Stimulated activated CD8-positive, alpha-beta memory T cell treated with anti-CD3 and anti-CD28 coated beads, Interleukin-4, amount 100 ng/mL, for 1 hour (primary cell): ENCODE measurements at places on chromosomes 3 and 15.

GRCh38 chr3:160684368-160684740, 7.4 kb downstream of the ARL14 start:
- no peak for DNase-seq

DNA sequence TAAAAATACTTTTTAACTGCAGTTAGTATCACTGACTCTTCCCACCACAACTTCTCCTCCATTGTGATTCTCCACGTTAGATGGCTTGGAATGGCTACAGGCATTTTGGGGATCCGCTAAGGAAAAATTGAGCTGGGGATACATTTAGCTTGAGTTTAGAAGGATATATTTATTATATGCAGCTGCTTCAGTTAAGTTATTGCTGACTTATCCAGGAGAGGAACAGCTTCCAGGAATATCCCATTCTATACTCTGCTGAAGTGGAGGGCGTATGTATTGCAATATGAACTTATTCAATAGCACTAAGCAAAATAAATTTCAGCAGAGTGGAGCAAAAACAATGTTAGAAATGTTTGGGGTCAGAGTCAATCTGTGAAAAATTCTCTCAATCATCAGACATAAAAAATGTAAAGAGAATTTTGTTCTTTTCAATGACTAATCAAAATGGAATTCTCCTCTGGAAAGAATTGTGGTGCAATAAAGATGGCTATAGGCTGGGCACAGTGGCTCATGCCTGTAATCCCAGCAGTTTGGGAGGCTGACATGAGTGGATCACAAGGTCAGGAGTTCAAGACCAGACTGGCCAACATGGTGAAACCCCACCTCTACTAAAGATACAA, 84.7 kb downstream of the NCEH1 start:
- DNase-seq: no peak

DNA sequence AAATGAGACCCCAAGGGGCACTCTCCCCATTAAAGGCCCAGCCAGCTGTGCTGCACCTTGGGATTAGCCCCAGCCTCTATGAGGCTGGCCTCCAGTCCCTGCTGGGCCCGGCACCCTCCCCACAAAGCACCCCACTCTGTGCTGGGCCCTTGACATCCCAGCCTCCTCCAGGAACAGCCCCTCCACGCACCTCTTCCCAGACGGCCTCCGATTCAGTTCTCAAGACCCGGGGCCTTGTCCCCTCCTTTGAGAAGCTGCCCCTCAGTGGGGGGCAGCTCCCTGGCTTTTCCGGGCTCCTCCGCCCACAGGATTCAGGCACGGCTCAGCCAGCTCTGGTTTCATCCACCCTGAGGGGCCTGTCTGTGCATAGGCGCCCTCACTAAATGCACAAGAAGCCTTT, 144.1 kb downstream of the LRRK1 start:
- DNase-seq: no peak

DNA sequence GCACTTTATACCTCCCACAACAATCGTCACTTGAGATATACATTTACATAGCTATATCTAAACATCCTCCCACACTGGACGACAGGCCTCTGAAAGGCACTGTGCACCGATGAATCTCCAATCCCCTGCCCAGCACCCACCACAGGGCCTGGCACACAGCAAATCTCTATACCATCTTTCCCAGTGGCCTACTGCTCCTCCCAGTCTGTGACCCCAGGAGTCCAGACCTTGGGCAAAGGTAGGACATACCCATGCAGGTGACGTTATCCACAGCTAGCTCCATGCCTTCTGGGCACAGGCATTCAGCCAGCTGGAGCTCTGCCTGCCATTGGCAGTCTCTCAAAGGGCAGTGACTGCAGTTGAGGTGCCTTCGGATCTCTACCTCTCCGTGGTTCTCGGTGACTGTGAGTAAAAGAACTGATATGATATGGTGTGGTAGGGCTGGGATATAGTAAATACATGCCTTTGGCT, 5.8 kb downstream of the LTK start:
- DNase-seq: no peak

- DNase-seq: no peak
Measured at GRCh38 chr3:8596321-8597218, 48.0 kb downstream of the SSUH2 start.

DNA sequence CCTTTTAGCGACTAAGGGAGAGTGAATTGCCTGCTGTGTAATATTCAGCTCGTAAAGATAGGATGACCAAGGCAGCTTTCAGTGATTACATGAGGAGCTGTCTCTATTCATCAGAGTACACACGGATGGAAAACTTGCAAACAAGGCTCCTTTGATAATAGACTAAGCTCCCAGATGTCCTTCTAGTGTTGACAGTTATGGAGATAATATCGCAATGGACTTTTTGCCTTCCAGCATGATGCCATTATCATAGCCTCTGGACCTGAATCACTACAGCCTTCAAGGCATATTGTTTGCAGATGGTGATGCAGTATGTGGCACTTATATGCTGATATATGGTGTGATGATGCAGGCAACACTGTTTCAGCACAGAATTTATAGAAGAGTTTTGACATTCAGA, 93.9 kb downstream of the ECT2 start:
- DNase-seq: no peak

DNA sequence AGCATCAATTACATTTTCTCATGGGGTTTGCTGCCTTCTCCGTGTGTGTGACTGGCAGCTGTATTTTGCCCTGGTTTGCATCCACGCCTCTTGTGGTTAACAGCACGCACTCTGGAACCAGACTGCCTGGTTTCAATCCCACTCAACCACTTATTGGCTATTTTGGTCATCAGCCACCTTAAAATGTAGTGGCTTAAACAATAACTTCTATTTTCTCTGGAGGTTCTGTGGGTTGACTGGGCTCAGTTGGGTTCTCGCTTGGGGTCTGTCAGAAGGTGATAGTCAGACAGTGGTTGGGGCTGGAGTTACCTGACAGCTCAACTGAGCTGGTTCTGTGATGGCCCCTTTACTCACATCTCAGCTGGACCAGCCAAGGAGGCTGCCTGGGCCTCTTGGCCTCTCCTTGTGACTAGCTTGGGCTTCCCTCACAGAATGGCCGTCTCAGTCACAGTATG, 36.8 kb downstream of the EHD4 start:
- no peak for DNase-seq

- DNase-seq: no peak
Measured at GRCh38 chr3:45489730-45490309, 101.4 kb downstream of the LARS2 start.

DNA sequence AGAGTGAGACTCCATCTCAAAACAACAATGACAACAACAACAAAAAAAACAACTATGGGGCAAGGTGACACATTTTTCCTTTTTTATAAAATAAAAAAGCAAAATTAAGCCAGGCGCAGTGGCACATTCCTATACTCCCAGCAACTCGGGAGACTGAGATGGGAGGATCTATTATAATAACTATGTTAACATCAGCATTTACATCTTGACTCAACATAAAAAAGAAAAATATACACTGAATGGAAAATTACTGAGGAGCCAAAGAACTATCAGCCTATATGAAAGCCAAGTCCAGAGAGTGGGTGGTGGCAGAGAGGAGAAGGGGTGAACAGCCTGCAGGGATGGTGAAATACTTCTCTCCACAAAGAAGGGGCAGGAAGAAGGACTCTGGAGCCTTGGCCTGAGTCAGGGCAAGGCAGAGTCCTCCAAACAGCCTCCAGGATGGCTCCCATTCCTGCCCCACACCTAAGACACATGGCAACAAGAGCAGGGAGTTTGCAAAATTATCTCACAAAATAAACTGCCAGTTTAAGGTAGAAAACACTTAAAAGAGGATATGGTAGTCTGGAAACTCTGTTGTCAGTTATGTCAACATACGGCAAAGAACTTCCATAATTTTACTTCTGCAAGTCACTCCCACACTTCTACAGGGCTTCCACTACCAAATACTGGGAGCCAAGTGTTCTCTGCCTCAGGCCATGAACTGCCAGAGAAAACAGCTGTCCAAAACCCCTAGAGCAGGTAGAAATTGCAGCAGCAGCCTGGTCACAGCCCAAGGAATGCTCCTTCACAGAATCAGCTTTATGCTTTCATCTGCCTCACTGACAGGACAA, 25.9 kb downstream of the HSPBAP1 start:
- no peak for DNase-seq

DNA sequence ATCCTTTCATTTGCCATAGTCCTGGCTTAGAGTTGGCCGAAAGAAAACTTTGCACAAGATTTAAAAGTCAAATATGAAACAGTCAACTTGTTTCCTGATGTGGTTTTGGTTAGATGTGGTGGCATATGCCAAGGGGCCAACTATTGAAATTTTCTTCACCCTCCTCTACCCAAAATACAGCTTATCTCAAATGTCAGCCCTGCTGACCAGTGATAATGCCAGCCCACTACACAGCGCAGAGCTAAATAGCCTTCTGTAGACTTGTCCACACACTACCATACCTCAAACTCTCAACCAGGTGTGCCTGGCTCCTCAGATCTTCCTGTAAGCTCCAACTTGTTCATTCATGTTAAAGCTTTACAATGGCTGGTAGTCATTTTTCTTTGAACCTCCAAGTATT, 368.5 kb upstream of the STAC start:
- DNase-seq: no peak

- DNase-seq: no peak
Measured at GRCh38 chr3:101104321-101104720, 111.1 kb upstream of the ABI3BP start.

GRCh38 chr3:117463276-117464115, 753.9 kb downstream of the TUSC7 start:
- no peak for DNase-seq

DNA sequence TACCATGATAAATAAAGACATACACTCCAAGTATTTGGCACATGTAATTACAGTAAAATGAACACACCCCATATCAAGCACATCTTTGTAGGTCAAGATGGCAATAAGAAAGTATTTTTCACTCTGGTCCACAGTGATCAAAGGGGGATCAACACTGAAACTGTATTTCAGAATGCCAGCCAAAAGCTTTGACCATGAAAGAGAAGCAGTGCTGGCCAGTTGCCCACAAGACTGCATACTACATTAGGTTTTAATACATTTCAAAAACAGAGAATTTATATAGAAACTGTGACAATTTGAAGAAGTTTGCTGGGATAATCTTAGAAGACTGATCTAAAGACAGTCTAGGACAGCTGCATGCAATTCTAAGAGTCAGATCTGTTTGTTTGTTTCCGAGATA, 1035.3 kb downstream of the FHIT start:
- DNase-seq: no peak

DNA sequence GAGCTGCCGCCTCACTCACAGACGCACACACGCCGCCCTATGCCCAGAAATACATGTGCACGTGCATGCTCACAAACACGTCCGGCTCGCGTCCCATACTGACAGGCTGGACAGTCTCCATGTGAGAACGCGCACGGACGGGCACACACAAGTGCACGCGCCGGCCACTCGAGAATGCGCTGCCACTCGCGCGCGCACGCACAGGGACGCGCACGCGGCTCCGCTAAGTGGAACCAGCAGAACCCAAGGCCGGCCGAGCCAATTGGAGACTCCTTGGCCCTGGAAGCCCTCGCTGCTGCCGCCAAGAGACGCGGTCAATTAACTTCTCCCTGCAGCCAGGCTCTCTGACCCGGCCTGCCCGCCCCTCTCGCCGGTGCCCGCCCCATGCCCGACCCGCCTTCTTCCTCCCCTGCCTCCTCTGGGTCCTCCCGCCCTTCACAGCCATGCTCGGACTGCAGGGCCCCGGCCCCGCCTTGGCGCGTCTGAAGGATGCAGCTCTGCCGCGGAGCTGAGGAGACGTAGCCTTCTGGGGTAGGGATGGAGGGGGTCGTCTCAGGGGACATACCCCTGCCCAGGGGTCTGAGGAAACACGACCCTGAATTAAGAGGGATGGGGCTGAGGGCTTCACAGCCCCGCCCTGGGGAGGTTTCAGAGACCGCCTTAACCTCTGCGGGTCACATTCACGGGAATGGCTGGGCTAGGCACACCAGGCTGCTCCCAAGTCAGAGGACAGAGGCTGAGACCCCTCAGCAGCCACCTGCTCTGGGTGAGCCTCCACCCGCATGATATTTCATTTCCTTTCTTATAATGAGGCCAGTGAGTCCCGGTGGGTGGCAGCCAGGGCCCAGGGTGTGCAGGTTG, 15.0 kb downstream of the PTH1R start:
- DNase-seq: no peak

- DNase-seq: no peak
Measured at GRCh38 chr3:66706890-66707289, 206.1 kb upstream of the LRIG1 start.

DNA sequence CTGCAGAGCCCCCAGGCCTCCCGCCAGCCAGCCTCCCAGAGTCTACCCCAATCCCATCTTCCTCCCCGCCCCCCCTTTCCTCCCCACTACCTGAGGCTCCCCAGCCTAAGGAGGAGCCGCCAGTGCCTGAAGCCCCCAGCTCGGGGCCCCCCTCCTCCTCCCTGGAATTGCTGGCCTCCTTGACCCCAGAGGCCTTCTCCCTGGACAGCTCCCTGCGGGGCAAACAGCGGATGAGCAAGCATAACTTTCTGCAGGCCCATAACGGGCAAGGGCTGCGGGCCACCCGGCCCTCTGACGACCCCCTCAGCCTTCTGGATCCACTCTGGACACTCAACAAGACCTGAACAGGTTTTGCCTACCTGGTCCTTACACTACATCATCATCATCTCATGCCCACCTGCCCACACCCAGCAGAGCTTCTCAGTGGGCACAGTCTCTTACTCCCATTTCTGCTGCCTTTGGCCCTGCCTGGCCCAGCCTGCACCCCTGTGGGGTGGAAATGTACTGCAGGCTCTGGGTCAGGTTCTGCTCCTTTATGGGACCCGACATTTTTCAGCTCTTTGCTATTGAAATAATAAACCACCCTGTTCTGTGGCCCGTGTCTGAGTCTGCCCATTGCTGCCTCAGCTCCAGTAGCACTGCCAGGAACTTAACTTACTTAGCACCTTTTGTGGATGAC, 32.2 kb downstream of the PTPN23 start:
- DNase-seq: no peak

DNA sequence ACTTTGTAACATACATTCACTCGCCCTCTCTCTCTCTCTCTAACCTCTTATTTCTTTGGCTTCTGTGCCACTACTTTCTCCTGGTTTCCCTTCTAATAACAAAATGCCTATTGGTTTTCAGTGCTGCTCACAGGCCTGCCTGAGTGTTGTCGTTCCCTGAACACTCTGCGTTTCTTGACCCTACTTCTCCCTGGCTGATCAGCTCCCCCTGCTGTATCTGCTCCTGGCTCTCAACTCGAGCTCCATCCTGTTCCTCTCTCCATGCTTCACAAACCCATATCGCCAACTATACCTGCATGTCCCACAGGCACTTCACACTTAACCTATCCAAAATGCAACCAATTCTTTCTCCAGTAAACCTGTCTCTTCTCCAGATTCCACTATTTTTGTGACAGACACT, 111.4 kb downstream of the OPA1 start:
- no peak for DNase-seq

DNA sequence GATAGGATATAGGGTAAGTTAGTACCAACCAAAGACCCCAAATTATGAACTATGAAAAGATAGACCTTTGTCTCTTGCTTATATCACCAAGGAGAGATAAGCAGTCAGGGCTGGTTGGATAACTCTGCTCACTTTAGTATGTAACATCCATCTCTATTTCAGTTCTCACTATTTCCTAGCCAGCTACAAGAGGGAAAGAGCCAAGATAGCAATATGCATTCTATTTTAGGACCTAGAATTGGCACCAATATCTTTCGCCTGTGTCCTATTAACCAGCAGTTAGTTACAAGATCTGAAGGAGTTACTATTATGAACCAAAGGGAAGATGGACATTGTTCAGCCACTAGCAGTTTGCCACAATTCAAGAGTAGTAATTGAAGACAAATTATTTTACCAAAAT, 457.5 kb downstream of the NSUN3 start:
- no peak for DNase-seq

GRCh38 chr3:23301819-23302218, 98.7 kb downstream of the UBE2E2 start:
- no peak for DNase-seq
